Right lobe of liver (tissue), 6 donors: ENCODE measurements at places on chromosomes 11 and 22.

DNA sequence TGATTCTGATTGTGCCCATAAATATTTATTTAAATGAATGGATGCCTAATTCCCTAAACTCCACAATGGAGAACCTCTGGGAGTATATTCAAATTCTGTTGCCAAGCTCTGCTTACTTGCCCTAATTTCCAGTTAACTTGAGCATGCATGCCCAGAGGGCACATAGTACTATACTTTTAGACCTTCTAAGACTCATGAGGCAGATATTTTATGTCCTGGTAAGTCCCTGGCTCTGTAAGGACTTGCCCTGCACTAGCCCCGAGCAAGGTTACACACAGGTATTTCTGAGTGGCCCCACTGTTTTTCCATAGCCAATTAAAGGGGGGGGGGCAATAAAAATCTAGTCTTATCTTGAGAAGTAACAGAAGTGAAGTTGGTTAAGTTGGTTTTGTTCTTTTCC is 21.1 kb upstream of the CAPRIN1 start:
- no peak for DNase-seq

GRCh38 chr11:122754553-122755322 is 83.6 kb upstream of the CRTAM start:
- DNase-seq: no peak

- DNase-seq: no peak
Measured at GRCh38 chr11:114449845-114450244, 10.6 kb downstream of the REXO2 start.

DNA sequence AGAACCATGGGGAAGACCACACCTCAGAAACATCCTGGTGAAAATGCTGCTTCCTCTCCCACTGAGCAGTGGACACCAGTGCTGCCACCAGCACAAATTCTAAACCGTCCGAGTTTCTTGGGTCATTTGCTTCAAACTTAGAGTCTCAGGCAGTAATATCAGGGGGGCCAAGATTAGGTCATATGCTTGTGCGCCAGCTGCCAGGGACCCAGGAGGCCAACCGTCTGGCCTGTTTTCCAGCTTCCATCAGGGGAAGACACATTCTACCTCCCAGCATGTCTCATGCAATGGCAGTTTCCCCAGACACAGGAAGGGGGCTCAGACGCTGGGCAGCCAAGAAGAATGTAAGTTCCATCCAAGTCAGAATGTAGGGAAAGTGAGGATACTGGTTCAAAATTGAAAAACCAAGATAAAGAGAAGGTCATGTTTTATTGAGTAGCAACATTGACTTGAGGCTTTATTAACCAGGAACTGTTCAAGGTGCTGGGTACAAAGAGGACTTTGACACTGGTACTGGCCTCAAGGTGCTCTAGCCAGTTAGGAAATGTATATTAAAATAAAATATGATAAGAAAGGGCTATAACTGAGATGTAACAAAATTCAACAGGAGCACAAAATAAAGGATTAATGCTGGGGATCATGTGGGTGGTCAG is 59.7 kb upstream of the EED start:
- no peak for DNase-seq

DNA sequence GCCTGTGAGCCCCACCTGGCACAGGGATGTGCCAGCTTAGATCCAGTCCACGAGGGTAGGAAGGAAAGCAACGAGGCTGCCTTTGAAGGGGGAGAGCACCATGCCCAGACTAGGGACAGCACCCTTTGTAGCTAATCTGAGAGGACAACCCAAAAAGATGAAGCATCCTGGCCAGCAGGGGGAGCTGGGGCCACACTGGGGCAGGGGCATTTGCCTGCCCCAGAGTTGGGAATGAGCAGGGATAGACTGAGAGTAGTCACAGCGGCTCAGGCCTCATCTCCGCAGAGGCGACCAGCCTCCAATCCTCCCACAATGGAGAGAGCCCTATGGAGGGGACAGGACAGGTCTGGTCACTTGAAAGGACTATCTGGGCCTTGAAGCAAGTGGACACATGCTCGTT is 16.4 kb downstream of the LMO1 start:
- peak; percentile 51 for DNase-seq

- DNase-seq: no peak
Measured at GRCh38 chr11:123505546-123506299, 75.7 kb downstream of the GRAMD1B start.

GRCh38 chr11:115279813-115280761 is 224.1 kb downstream of the CADM1 start:
- no peak for DNase-seq
